ENCODE measurements at places on chromosomes 4 and X.
A peak's percentile ranks its signal among the peaks of the same experiment; 100 is the strongest.

- DNase-seq, result no peak
Measured at GRCh38 chrX:40152741-40153344, 55.1 kb upstream of the BCOR start.

GRCh38 chrX:39813631-39814277, 284.0 kb downstream of the BCOR start:
- DNase-seq, result peak; percentile 30

GRCh38 chr4:130632731-130633604, 1537.0 kb downstream of the C4orf33 start:
- DNase-seq, result no peak

DNA sequence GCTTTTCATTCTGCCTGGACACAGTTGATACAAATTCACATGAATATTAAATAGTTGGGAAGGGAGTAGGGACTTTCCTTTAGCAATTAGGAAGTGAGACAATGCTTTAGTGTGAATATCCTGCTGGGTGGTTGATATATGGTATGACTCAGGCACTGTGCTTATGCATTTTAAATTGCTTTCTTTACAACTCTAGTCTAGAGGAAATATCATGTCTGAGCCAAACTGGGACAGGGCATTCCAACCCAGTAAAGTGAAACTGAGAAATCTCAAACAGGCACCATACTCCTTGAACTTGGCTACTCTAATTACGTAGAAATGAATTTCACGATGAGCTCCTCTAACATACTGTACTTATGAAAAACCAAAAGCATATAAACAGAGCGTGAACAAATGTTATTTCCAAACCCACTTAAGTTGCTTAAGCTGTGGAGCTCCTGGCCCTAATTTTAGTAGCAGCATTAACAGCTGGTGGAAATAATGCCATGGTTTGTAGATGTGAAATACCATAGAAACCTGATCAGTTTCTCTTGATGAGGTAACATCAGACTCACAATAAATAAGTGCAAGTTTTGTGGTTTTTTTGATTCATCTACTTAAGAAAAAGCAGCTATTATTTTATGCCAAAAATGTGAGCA, 242.9 kb upstream of the GK2 start:
- DNase-seq, result peak; percentile 79

All from AG09319 (cell line).